ENCODE measurements at places on chromosomes 3 and 15.

- peak; percentile 42 for DNase-seq
These were observed 644 bp downstream of the ZNF609 start for GRCh38 chr15:64460724-64461720.

DNA sequence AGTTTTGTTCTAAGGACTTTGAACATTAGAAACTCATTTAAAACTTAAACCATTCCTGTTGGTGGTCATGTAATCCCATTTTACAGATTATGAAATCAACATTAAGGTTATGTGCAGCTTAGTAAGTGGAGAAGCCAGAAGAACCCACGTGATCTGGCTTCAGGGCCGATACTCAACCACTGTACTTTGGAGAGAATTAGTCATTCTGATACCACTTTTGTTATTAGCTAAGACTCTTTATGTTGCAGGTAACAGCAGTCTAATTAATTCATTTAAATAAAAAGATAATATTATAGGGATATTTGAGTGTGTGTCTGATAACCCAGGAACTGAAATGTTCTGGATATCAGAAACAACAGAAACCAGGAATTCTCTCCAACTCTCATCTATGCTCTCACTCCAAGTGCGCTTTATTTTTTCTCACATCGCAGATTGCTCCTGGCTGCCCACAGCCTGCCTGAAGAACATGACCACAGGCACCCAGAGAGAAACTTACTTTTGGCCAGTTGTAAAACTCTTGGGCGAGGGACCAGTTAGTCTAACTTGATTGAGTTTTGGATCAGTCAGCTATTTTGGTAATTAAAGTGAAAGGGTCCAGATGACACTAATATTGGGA is 25.2 kb downstream of the UBE2E1 start:
- DNase-seq: peak; percentile 33

- no peak for DNase-seq
These were observed 9.6 kb upstream of the USP8 start for GRCh38 chr15:50414624-50415023.

DNA sequence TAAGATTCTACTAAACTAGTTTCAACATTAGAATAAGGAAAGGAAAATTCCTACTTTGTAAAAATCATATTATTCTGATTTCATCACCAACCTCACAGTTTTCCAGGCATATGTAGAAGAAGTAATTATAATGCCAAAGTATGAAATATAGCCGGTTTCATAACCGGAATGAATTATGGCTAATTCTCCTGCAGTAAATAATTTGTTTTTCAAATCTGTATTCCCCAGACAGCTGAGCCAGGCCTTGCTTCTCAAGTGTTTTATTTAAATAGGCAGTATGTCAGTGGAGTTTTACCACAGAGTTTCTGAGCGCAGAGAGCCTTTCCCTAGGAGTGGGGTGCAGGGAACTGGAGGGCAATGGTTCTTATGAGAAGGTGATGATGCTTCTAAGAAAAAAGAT is 8.7 kb upstream of the CPA3 start:
- no peak for DNase-seq

DNA sequence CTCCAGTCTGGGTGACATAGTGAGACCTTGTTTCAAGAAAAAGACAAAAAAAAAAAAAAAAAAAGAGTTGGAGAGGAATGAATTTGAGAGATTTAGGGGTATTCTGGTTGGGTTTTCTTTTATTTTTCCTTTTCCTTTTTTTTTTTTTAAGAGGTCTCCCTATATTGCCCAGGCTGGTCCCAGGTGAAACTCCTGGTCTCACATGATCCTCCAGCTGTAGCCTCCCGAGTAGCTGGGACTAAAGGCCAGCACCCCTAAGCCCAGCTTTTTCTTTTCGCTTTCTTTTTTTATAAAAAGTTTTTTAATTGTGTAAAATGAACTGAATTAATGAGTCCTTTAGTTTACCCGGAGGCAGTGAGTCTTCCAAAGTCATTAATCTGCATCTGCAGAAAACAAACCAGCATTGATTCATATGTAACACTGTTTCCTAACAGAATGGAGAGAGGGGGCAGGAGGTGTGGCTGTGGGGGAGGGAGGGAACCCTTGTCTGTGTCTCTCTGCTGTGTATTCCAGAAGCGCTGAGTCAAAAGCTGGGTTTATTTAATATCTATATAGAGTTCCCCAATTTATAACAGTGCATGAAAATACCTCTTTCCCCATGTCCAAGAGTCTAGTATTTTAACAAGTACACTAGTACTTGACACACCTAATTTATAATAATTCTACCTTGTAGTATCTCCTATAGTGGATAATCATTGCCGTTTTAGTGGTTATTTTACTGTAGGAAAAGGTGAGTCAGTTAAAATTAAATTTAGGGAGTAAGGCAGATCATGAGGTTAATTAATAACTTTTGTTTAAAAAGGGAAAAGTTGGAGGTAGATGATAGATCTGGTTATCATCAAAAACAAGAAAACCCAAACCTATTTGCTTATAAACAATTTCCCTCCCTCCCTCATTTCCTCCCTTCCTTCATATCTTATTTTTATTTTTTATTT is 2.6 kb upstream of the DPPA4 start:
- no peak for DNase-seq

DNA sequence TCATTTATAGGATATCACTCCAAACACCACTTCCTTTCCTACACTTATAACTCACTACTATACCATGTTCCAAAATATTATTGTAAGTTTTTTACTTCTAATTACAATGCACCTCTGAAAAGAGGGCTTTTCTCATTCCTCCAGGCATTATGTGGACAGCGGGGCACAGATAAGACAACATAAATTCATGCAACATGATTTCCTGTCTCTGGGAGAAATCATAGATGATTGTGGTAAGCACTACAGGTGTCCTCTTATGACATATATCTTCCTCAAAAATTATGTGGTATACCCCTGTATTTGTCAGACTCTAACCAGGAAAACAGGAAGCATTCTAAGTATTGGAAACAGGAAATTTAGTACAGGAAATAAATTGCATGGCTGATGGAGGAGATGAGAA is 45.7 kb upstream of the INO80 start:
- DNase-seq: no peak

DNA sequence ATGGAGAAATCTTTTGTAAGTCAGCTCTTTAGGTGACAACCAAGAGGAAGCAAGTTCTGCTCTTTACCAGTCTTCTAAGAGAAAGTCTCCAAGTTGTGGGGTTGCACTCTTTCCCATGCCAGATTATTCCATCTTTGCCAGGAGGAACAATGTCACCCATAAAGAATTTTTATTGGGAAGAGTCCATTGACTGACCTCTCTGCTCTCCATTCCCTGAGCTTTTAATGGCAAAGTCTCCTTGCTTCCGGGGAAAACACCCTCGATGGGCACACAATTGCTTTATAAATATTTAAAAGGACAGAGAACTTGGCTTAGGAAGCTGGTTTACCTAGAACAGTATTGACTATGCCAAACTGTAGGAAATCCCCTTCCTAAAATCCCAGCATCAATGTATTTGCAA is 19.9 kb upstream of the UBE2E1 start:
- DNase-seq: no peak

GRCh38 chr15:59303633-59304032 is 69.0 kb downstream of the MYO1E start:
- DNase-seq: no peak

GRCh38 chr15:58410353-58410752 is 21.4 kb upstream of the LIPC start:
- no peak for DNase-seq

GRCh38 chr3:139934613-139935015 is 371 bp upstream of the CLSTN2 start:
- DNase-seq: no peak

DNA sequence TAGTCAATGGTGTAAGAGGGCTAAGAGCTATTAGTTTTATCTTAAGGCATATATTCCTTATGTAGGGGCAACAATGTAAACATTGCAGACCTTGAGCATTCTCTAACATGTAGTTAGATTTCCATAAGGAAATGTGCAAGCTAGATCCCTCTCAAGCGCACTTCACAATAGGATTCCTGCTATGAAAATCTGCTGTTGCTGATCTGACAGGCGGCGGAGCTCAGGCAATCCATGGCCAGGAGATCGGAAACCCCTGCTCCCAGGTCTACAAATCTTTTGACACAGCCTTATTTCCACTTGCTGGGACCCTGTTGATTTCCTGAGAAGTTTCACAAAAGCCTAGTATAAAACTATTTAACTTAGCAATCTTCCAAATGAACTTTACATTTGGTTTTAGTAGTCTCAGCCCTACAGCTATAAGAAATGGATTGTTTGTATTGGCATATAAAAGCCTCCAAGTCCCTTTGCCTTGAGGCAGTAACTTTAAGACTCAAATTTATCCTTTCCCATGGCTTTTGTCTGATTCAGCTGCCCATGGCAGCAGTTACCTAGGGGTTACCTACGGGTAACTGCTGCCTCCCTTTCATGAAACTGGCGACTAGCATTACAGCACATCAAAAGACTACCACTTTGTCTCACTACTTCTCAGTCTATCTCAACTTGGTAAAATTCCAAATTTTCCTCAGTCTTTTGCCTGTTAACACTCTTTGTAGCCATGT is 22.7 kb downstream of the TRA2B start:
- DNase-seq: no peak

DNA sequence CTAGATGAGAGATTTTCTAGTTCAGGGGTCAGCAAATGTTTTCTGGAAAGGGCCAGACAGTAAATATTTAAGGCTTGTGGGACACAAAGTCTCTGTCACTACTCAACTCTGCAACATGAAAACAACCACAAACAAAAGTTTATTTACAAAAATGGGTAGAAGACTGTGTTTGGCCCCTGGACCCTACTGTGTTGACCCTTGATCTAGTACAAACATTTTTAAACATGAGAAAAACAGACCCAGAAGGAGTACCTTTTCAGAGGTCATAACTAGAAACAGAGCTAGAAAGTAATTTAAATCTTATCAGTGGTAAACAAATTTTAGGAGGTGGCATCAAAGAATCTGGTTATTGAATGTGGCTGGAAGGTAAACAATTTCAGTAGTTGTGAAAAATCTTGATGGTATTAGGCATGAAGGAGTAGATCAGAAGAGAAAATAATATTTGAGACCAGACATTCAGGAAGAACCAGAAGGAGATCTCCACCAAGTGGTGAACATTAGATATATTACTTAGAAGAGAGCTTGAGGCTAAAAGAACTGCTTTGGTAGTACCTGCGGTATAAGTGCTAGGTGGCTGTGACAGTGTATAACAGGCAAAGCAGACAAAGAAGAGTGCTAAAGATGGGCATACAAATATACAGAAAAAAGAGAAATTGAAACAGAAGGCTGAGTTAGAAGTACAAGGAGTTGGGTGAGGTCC is 101.7 kb downstream of the NR1I2 start:
- DNase-seq: no peak

DNA sequence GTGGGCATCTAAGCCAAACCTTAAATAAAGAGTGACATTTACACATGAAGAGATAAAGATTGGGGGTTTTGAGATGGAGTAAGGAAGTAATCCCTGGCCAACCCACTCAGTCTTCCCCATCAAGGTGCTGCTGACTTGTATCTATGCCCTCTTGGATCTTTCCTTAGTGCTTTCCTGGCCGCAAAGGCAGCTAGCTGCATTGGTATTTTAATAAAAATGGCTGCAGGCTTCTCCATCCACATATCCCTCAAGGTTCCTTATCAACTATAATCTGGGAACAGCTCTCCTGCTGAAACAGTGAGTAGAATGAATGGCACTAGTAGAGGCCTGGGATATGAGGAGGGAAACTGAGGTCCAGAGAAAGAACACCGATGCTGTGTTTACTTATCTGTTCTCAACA is 122.2 kb upstream of the ANKRD28 start:
- DNase-seq: no peak

DNA sequence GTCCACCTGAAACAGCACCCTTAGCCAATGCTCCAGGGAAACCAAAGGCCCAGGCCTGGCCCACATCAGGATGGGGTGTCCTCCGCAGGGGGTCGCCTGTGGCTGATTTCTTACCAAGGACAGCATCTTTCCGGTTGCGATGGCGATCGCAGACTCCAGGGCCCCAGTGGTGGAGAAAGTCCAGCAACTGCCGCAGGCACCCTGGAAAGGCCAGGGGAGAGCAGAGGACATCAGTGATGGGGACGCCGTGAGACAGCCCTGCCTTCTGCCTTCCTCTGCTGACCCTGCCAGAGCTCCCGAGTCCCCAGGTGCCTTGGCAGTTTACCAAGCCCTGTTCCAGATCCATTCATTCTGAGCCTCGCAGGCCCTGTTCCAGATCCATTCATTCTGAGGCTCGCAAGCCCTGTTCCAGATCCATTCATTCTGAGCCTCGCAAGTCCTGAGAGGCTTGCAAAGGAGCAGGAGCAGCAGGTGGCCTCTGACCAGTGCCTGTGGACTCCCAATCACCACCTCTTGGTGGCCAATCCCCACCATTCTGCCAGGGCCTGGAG is 12.5 kb downstream of the CTSH start:
- DNase-seq: no peak

DNA sequence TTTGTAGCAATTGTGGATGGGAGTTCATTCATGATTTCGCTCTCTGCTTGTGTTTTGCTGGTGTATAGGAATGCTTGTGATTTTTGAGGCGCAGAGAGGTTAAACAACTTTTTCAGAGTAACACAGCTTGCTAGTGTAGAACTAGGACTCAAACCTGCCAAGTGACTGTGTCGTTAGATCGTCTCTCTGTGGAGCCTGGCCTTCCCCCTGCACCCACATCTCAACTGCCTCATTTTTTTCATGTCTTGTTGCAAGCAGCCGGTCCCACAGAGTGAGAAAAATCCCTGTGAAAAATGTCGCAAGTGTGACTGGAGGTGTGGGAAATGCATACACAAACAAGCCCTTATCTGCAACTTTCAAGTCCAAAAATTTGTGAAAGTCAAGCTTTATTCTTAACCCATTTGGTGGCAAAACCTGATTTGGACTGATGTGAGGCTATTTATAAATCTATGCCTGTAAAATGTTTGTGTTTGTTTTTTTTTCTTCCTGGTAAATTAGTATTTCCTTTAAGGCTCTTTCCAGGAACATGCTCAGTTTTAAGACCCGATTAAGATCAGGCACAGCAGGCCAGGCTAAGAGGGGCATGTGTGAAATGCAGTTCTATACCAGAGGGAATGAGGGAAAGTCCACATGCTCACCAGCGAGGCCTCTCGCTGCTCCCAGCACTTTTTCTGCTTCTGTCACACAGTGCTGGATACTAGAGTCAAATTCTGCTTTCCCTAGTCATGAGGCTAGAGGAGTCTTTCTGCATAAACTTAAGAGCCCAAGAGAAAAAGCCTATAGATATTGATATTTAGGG is 25.8 kb downstream of the ST6GAL1 start:
- no peak for DNase-seq

All from GM19239 (cell line).